ENCODE measurements at places on chromosomes 13 and 19.

DNA sequence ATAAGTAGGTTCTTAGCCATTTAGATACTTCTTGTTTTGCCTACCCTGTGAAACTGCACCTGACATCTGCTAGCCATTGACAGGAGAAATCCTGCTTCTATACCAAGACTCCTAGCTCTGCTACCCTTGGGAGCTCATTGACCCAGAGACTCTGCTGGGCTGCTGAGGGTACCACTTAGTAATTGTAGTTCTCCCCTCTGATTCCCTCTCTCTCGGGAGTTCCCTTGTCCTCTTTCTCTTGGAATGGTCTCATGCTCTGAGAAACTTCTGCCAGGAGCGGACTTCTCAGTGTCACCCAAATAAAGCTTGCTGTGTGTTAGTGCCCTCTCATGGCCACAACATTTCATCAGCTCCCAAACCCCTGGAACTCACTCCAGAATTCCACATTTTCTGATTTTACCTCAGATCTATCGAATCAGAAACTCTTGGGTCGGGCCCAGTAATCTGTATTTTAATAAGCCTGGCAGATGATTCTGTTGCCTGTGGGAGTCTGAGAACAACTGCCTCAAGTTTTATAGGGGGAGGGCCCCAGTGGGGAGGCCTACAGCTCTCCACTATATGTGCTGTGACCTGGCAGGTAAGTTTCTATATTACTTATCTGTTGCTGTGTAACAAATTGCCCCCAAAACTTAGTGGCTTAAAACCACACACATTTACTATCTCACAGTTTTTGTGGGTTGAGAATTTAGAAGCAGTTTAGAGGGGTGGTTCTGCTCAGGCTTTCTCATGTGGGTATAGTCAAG, 221.1 kb downstream of the TDRD3 start:
- peak; percentile 4 for DNase-seq

GRCh38 chr19:33841685-33842084, 45.0 kb downstream of the KCTD15 start:
- DNase-seq, result no peak

- no peak for DNase-seq
Observed at GRCh38 chr13:70769817-70770216, 661.6 kb upstream of the KLHL1 start.

DNA sequence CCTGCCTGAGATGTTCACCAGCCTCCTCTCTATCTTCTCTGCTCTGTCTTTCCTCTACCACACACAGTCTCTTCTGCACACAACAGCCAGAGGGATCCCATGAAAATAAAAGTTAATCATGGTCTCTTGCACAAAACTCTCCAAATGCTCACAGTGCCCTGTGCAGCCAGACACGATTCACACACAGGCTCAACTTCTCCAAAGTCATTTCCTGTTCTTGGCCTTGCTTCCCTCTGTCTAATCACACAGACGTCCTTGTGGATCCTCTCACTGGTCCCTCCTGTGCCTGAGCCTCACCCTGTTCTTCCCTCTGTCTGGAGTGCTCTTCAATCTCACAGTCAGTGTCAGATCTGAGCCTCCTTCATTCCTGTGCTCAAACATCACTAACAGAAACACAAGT, 7.8 kb downstream of the SIGLEC12 start:
- no peak for DNase-seq

GRCh38 chr19:7787141-7787540, 24.1 kb downstream of the CLEC4M start:
- DNase-seq, result no peak

GRCh38 chr13:39959497-39960144, 304.2 kb downstream of the COG6 start:
- DNase-seq, result no peak

GRCh38 chr13:73303851-73304250, 245.0 kb downstream of the KLF5 start:
- DNase-seq, result no peak

All from frontal cortex (tissue), 4 donors.